NCI-H187 treated with DMSO at 0.1 percent for 48 hours (cell line): ENCODE measurements at places on chromosomes 2 and 18.

DNA sequence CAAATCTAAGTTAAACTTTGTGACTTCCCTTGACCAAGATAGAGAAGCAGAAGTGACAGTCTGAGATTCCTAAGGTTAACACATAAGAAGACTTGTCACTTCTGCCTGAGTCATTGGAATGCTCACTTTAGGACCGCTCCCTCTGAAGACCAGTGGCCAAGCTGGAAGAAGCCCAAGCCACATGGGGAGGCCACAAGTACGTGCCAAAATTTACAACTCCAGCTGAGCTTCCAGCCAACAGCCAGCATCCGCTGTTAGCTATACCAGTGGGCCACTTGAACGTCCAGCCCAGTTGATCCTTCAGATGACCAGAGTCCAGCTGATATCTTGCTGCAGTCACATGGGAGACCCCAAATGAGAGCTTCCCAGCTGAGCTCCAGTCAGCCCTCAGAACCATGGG is 18.1 kb upstream of the ANTXR1 start:
- no peak for DNase-seq

- DNase-seq, result no peak
These were observed 6.7 kb downstream of the GYPC start for GRCh38 chr2:126662621-126663020.

DNA sequence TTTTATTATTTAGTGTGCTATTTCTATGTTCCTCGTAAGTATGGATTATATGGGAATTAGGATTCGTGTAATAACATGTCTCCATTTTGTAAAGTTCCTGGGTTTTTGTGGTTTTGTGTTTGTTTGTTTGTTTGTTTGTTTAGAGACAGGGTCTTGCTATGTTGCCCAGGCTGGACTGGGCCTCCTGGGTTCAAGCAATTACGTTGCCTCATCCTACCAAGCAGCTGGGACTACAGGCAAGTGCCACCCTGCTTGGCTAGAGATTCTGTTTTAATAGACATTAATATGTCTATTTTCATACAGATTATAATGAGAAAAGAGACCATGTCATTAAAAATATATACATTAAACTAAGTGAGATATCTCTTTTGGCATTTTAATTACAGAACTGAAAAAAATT is 35.2 kb upstream of the OTX1 start:
- DNase-seq, result no peak

DNA sequence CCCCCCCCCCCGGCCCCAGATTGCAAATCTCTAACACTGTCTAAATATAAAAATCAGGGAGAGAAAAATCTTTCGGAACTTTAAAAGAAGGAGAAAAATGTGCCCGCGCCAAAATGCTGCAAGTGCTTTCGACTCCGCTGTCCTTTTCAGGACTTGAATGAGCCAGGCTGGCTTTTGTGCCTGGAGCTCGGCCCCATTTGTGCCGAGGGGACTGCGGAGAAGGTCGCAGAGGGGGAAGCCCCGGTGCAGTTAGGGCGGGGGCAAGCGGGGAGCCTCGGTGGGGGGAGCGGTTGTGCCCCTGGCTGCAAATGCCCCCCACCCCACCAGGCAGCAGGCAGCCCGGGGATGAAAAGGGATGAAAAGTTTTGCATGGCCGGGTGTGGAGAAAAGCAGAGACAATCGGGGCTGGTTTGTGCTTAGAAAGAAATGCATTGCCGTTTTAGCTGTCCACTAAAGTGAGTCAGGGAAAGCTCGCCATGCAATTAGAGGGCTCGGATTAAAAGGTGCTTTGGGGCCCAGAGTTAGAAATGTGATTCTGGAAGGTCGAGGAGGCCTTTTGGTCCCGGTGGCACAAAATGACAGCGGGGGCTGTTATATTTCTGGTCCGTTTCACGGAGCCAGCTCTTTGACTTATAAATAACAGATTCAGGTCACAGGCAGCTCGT is 1.6 kb downstream of the INHBB start:
- no peak for DNase-seq
